ENCODE measurements at places on chromosomes 7 and 10. TPM values are rescaled to one million over a fixed set of nuclear protein-coding genes. Genes with fewer than 3 reads are reported as not detected.
A peak's percentile ranks its signal among the peaks of the same experiment; 100 is the strongest.

DNA sequence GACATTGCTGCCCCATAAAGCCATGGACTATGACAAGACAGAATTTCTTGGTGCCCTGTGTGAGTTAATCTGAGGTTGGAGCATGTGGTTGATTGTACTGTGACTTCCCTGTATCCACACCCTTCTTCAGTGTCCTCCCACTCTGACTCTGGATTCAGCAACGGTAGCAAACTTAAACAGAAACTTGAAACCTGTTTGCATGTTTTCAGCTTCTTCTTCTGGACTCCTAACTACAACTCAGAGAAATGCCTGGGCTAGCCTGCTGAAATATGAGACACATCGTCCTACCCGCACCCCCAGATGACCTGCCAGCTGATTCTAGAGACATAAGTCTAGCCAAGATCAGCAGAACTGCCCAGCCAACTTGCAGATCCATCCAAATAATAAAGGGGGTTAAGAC is 78.4 kb downstream of the IPMK start:
- H3K4me1 ChIP-seq = no peaks in the 10 kb centered on the region
- DNase-seq = no peak
- H3K4me3 ChIP-seq = no peak overlapping the region
- no peaks in the 10 kb centered on the region for H3K36me3 ChIP-seq
- no peaks in the 10 kb centered on the region for H3K27me3 ChIP-seq

- peak; percentile 22 for DNase-seq
- H3K4me3 ChIP-seq = peak overlapping the region; percentile 58
- peaks cover 8% of the 10 kb centered on the region for H3K4me1 ChIP-seq
- no peaks in the 10 kb centered on the region for H3K36me3 ChIP-seq
Observed at GRCh38 chr7:73841689-73842066, 638 bp downstream of the METTL27 start.

DNA sequence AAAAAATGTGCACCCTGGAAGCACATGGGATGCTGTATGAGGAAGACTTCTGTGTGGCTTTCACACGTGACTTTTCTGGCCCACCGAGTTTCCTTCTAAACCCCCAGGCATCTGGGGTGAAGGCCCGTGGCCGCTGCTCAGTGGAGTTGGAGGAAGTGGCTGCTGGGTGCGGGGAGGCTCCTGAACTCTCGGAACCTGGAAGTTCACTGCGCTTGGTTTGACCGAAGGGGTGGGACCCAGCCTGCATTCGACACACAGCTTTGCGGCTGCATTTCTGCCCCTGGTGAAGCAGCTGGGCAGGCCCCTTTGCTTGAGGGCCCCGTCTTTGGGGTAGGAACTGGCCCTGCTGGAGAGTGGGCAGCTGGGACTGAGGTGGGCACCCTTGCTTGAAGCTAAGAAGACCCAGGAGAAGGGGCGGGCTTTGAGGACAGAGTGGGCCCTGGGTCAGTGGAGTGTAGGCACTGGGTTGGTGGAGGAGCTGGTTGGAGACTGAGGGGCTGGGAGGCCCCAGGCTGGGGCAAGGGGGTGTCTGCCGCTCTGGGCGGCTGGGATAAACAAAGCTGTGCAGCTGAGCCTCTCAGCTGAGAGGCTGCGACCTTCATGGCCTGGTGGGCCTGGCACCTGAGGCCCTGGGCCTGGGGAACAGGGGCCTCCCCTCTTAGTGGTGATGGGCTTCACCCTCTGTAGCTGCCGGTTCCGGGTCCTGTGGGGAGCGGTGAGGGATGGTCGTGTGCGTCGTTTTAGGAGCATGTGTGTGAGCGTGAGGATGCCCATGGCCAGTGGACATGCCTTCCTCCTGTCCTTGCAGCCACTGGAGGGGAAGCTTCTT is 78.0 kb downstream of the INPP5A start:
- H3K27me3 ChIP-seq = no peaks in the 10 kb centered on the region
- peaks cover 12% of the 10 kb centered on the region for H3K4me1 ChIP-seq
- no peak overlapping the region for H3K4me3 ChIP-seq
- H3K36me3 ChIP-seq = no peaks in the 10 kb centered on the region
- DNase-seq = no peak

DNA sequence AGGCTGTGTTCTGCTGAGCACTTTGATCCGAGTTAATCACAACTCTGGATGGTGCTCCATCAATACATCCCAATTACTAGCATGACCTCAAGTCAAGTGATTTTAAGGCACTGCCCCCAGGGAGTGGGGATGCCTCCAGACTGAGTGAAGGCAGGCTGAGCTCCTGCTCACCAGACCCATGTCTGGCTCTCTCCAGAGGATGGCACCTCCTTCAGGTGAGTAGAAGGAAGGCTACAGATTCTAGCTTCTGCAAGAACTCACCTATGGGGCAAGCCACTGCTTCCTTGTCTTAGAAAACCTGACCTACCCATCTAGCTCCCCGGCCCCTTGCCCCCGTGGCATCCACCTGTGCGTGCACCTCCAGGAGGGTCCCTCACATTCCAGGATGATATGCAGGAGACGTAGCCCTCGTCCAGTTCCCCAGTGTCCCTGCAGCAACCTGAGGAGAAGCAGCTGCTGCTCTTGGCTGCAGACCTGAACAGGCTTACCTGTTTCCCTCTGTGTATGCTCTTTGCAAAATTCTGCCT is 390.3 kb downstream of the GRID1 start:
- H3K4me3 ChIP-seq = no peak overlapping the region
- no peak overlapping the region for H3K27ac ChIP-seq
- no peaks in the 10 kb centered on the region for H3K27me3 ChIP-seq

GRCh38 chr10:105171945-105172344 is 530.9 kb downstream of the SORCS3 start:
- no peak for DNase-seq
- H3K36me3 ChIP-seq = no peaks in the 10 kb centered on the region
- H3K4me3 ChIP-seq = no peak overlapping the region
- no peak overlapping the region for H3K27ac ChIP-seq

- H3K27ac ChIP-seq = no peak overlapping the region
- H3K27me3 ChIP-seq = no peaks in the 10 kb centered on the region
- no peak overlapping the region for H3K4me3 ChIP-seq
- DNase-seq = no peak
Observed at GRCh38 chr7:46671108-46671769, 750.2 kb upstream of the IGFBP3 start.

DNA sequence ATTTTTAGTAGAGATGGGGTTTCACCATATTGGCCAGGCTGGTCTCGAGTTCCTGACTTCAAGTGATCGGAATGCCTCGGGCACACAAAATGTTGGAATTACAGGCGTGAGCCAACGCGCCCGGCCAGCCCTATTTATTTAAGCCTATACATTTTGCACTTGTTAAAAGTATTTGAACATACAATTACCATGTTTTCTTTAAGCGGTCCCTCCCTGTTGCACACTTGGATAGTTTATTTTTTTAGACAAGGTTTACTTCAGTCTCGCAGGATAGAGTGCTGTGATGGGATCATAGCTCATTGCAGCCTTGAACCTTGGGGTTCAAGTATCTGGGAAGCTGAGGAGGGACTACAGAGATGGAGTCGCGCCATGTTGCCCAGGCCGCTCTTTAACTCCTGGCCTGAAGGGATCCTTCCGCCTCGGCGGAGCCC is 35.7 kb upstream of the SRRM3 start:
- H3K36me3 ChIP-seq = no peaks in the 10 kb centered on the region
- no peak for DNase-seq
- H3K4me3 ChIP-seq = no peak overlapping the region
- peak overlapping the region; percentile 89 for H3K27ac ChIP-seq
- no peaks in the 10 kb centered on the region for H3K27me3 ChIP-seq
- peaks cover 5% of the 10 kb centered on the region for H3K4me1 ChIP-seq

DNA sequence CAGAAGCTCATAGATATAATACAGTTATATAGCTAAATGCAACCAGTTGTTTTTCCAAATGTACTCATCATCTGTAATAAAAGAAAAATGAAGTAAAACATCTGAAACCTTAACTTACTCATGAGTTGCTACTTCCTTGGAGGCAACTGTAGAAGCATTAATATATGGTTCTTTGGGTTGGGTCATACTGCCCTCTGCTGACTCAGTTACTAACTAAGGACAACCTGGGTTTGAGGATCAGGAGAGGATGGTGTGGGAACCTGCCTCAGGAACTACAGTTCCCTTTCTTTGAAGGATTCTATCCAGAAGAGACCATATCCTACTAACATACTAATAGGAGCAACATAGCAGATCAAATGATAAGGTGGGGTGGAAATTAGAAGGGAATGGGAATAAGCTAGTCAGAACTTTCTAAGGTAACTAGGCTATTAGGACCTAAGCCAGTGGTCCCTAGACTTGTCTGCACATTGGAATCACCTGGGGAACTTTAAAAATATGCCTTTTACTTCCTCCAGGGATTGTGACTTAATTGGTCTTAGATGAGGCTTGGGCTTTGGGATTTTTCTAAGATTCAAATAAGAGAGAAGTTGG is 20.7 kb downstream of the COX15 start:
- H3K4me1 ChIP-seq = peaks cover 25% of the 10 kb centered on the region
- no peak overlapping the region for H3K4me3 ChIP-seq
- H3K36me3 ChIP-seq = no peaks in the 10 kb centered on the region

- H3K27ac ChIP-seq = no peak overlapping the region
- no peaks in the 10 kb centered on the region for H3K36me3 ChIP-seq
- no peak for DNase-seq
- no peaks in the 10 kb centered on the region for H3K27me3 ChIP-seq
- no peaks in the 10 kb centered on the region for H3K4me1 ChIP-seq
- no peak overlapping the region for H3K4me3 ChIP-seq
Observed at GRCh38 chr10:52056291-52056690, 257.8 kb upstream of the DKK1 start.

GRCh38 chr7:104366390-104366789 is 38.0 kb downstream of the LHFPL3 start:
- H3K27me3 ChIP-seq = no peaks in the 10 kb centered on the region
- no peak for DNase-seq
- no peaks in the 10 kb centered on the region for H3K36me3 ChIP-seq
- no peak overlapping the region for H3K27ac ChIP-seq
- H3K4me1 ChIP-seq = no peaks in the 10 kb centered on the region
- H3K4me3 ChIP-seq = no peak overlapping the region

DNA sequence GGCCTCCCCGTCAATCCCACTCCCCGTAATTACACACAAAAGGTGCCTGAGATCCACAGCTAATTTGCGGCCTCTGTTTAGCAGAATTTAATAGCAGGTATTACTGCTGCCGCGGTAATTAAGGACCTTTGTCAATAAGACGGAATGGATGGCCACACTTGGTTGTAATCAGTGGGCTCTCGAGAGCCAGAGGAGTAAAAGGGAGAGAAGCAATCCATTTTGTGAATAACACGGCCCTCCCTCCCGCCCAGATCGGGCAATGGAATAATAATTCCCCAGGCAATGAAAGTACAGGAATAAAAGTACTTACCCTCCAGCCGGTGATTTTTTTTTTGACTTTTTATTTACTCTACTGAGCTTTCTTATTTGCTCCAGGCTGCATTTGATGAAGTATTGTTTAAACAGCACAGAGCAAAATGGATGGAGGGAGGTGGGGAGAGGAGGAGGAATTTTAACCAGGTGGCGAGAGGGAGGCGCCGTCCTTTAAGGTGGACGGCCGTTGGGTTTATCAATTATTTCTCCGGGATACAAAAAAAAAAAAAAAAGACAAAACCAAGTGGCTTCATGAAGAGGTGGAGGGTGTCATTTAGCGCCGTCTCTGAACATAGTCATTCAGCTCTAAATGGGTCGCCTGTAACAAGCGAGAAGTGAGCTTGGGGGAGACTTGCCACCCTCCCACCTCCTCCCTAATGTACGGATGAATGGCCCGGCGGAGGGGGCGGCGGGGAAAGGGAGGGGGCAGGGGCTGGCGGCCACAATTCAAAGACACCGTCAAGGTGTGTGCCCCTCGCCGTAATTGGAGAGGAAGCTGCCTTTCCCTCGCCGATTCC is 120.3 kb downstream of the BUB3 start:
- H3K4me3 ChIP-seq = no peak overlapping the region
- H3K4me1 ChIP-seq = no peaks in the 10 kb centered on the region
- H3K27ac ChIP-seq = no peak overlapping the region
- DNase-seq = no peak

DNA sequence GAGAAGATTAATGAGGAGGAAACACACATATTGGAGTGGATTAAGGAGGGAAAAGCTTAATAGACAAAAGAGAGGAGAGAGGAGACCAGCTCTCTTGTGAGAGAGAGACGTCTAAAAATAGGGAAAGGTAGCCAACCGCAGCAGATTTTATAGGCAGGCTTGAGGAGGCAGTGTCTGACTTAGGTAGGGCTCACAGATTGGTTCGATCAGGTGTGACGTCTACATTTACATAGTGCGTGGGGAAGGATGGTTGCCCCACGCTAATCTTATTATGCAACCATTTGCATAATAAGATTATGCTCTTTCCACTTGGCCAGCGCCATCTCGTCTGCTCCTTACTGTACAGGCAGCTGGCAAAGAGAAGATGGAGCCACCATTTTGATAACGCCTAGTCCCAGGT is 122.0 kb downstream of the MARCHF5 start:
- H3K4me3 ChIP-seq = no peak overlapping the region
- no peaks in the 10 kb centered on the region for H3K36me3 ChIP-seq
- H3K27ac ChIP-seq = no peak overlapping the region
- no peaks in the 10 kb centered on the region for H3K4me1 ChIP-seq

DNA sequence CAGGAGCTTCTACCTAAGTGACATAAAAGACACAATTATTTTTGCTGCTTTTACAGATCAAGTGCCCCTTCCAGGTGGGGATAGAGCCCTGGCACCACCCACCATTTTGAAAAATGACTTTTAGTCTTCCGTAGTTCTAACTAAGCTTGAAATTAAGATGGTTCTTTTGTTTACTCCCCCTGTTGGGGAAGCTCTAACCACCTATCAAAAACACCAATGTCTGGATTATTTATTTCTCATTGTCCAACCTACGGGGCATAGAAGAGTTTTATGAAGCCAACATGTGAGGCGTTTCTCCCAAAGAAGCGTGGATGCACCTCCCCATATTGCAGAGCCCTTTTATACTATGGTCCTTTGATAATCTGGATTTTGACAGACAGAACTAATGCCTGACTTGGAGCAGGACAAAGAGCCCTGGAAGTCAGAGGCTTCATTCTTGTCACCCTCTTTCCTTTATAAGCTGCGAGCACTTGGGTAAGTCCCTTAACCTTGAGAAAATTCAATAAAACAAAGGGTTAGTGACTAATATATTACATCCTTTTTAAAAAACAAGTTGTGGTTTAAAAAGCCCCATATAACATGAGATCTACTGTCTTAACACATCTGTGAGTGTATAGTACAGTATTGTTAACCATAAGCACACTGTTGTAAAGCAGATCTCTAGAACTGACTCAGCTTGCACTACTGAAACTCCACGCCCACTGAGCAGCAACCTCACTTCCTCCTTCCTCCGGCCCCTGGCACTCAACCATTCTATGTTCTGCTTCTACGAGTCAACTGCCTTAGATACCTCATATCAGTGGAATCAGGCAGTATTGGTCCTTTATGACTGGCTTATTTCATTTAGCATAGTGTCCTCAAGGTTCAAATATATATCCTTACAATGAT is 67.5 kb downstream of the ATXN7L1 start:
- no peaks in the 10 kb centered on the region for H3K27me3 ChIP-seq
- no peak overlapping the region for H3K27ac ChIP-seq
- no peaks in the 10 kb centered on the region for H3K36me3 ChIP-seq

GRCh38 chr10:117503244-117504205 is 39.0 kb upstream of the EMX2 start:
- DNase-seq = no peak
- H3K4me3 ChIP-seq = no peak overlapping the region
- peaks cover 6% of the 10 kb centered on the region for H3K27me3 ChIP-seq
- H3K27ac ChIP-seq = no peak overlapping the region

- H3K27me3 ChIP-seq = no peaks in the 10 kb centered on the region
- H3K36me3 ChIP-seq = no peaks in the 10 kb centered on the region
- no peak for DNase-seq
- no peak overlapping the region for H3K27ac ChIP-seq
Observed at GRCh38 chr10:5940807-5941218, 36.5 kb downstream of the IL15RA start.

Gene GRID1
- 1.6 TPM for total RNA-seq

Gene PIP
- not detected for total RNA-seq

Gene SUFU
- 5.4 TPM for total RNA-seq

Gene GTPBP4
- 9.4 TPM for total RNA-seq

Gene DYNC1I1
- total RNA-seq = 8.3 TPM

All from transverse colon (tissue), 4 donors.